ENCODE measurements at places on chromosomes 3 and 15.

DNA sequence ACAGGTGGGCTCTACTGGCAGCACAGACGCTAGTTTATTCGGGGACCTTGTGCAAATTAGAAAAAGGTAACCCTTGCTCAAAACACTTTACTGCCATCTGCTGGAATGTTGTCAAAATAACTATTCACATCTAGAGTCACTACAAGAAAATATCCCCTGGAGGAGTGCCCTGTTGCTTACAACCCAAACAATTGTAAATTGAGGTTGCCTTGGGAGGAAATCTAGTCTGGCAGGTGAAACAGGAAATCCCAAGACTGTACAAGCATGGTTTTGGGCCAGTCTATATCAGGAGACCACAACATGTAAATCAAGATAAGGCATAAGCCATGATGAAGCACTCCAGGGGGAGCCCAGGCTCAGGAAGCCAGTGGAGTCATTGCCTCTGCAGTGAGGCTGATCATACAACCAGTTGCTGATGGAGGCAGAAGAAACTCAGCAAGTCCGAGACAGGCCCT, 136.8 kb upstream of the ACP3 start:
- DNase-seq = peak; percentile 13

DNA sequence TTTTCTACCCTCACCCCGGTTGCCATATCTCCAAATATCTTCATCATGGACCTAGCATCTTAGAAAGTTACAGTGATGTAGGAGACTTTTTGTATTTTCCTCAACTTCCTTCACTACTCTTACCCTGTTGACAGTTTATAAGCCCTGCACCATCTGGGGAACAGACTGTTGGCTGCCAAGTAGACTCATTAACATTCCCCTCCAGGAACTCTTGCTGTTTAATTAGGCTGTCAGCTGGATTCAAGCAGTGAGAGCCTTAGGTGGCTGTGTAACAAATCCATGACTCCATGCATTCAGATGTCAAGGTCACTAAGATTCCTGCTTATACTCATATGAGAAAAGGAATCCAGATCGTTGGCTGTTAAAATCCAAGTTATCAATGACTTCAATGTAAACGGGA, 198.3 kb downstream of the NAALADL2 start:
- no peak for DNase-seq

GRCh38 chr3:81003008-81003645, 758.3 kb downstream of the GBE1 start:
- DNase-seq = no peak

DNA sequence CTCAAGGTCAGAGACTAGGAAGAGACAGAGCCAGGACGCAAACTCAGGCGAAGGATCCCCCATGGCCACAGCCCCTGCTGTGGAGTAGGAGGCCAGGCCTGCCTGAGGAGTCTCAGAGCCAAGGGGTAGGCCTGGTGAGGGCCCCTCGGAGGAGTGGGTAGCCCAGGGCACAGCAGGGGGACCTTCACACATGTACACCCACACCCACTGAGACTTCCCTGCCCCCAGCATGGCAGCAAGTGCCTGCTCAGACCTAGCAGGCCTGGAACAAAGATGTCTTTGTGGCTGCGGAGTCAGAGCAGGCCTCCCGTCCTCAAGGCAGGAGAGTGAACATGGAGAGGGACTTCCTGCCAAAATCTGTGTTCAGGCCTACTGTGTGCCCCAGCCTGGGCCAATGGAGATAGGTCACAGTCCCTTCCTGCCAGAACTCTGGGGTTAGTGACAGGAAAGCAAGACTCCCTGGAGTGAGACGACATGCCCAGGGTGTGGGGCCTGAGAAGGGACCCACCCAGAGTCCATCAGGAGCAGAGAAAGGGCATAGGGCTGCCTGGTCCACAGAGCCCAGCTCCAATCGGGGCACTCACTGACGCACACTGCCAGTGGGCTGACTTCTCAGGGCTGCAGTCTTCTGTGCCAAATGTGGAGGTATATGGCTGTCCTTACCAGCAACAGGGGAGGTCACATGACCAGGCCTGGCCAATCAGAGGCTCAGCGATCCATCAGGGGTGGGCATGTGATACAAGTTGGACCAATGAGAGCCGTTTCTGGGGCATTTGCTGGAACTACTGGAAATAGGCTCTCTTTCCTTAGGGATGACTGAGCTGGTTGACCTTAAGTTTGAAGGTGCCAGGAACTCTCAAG, 2.3 kb downstream of the GRIP2 start:
- no peak for DNase-seq

GRCh38 chr3:188749010-188749617, 422.7 kb upstream of the TPRG1 start:
- peak; percentile 25 for DNase-seq

DNA sequence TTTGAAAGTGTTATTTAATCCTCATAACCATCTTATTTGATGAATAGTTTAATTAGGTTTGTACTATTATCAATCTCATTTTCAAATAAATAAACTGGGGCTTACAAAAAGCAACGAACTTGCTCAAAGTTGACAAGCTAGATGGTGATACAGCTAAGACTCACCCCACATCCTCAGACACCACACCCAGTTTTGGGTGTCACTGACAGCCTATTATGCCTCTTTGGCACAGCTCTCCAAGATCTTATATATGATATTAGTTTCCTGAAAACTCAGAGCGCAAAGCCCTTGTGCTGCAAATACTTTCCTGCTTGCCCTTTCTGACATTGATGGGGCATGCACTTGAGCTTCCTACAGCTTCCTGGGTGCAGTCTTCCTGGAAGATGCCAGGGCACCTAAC, 223.4 kb upstream of the GADL1 start:
- DNase-seq = no peak

- no peak for DNase-seq
These were observed 29.6 kb upstream of the SELENOK start for GRCh38 chr3:53921296-53921695.

DNA sequence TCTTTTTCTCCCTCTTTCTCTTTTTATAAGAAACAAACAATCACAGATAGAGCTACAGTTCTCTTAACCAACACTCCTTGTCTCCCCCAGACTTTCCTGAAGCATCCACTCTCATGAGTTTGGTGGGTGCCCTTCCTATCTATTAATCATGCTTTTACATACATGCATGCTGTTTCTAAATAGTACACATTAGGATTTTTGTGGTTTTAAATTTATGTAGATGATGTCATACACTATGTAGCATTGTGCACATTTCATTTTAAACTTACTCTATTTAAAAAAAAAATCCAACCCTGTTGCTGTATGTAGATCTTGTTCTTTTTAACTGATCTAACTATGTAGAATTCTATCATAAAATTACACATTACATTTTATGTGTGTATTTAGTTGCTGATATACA, 104.3 kb upstream of the MRPS22 start:
- DNase-seq = no peak

GRCh38 chr3:30641416-30642251, 35.2 kb downstream of the TGFBR2 start:
- no peak for DNase-seq

- no peak for DNase-seq
These were observed 17.9 kb downstream of the KCNMB3 start for GRCh38 chr3:179233043-179233442.

DNA sequence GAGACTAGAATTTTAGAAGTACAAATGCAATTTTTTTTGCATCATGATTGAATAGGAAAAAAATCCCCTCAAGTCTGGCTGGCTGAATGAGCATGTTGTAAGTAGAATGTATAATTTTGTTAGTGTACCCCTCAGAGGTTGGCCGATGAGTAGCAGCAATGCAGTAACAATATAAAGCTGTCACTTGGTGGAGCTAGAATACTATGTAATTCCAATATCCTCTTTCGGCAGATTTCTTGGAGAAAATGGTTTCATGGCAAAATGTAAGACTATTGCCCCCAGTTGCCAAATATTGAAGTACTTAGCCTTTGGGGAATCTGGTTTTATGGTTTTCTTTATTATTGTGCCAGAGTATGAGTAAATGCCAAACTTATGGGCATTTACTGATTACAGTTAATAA, 39.8 kb upstream of the SGO1 start:
- DNase-seq = no peak

- no peak for DNase-seq
These were observed 7.6 kb downstream of the SCG3 start for GRCh38 chr15:51688863-51689262.

DNA sequence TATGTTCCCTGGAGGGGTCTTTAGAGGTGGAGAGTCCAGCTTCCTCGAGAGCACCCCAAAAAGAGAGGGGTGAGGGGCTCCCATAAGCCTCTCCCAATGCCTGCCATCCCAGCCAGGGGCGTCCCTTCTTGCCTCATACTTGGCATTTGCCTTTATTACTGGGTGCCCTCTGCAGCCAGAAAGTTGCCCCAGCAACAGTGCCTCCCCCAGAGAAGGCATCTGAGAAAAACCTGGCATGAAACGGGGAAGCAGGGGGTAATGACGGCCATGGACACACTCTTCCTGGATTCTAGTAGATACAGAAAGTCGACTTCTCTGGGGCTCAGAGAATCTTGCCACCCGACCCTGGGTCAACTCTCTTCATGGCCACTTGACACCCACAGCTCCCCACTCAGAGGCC, 90.1 kb downstream of the PCSK6 start:
- DNase-seq = no peak

GRCh38 chr15:62666046-62666445, 376.5 kb upstream of the TPM1 start:
- no peak for DNase-seq

- DNase-seq = no peak
These were observed 182.2 kb downstream of the WDR76 start for GRCh38 chr15:44009038-44009437.

DNA sequence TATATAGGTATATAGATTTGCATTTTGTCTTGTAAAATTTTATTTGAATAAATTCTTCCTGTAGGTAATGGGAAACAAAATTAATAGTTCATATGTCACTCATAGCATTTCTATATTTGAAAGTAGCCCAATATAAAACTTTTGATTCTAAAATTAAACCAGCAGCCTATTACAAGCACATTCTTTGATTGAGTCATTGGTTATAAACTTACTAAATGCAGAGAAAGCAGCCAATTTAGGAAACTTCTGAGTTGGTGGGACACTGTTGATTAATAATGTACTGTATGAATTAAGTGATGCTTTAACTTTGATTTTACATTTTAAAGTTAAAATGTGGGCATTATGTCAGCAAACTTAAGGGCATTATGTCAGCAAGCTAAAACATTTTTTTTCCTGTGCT, 34.5 kb downstream of the NR1D2 start:
- DNase-seq = no peak

DNA sequence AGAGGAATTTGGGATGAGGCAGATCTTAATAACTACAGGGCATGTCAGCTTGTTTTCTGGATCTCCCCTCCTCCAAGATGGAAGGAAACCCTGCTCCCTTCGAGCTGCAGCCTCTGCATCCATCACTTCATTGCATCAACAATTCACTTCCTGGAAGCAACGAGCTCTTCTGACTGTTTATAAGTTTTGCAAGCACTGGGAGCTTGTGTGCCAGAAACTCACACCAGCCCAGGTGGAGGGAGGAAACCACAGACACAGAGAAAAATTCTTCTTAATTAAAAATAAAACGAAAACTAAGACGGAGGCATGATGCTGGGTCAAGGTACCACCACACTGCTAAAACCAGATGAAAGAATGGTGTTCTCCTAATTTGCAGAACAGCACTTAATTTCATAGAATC, 10.6 kb downstream of the LRIG1 start:
- DNase-seq = no peak

GRCh38 chr3:100500320-100500880, 8.0 kb downstream of the TMEM45A start:
- no peak for DNase-seq

DNA sequence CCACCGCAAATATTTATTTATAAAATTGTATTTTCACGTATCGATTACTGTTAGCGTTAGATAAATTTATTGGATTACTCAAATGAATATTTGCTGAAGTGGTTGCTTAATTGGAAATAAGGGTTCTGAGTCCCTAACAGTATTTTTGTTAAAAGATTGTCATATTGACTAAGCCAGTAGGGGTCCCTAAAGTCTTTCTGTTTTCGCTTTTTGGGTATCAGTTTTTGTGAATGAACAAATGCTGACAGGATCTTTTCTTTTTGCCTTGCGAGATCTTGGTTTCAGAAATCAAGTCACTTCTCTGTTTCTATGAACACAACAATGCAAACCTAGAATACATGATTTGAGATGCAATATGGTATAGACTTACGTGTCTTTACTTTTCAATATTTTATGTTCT, 7.1 kb downstream of the RAD51 start:
- DNase-seq = no peak

DNA sequence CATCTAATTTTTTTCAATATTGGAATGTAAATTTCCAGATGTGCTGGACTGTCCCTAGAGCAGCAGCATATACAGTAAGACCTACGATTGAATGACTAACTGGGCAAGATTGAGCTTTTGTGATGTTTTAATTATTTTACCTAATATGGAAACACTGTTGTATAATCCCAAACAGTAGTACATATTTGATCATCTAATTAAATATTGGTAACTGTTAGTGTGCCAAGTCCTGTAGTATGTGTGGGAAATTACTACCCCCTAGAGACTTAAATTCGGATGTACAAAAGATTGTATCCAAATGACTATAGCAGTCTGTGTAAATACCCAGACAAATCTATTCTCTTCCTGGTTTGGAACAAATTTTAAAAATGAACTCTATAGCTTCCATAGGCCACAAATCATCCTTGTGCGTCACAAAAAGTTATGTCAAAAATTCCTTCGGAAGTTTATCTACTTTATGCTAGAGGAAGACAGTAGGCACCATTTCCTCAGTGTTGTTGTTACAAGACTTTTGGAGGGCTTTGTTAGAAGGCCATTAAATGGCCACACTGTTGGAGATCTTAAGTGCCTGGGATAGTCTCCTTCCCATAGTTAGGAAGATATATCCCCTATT, 41.6 kb downstream of the NKIRAS1 start:
- DNase-seq = no peak

- DNase-seq = no peak
These were observed 158.0 kb downstream of the CTNNB1 start for GRCh38 chr3:41357271-41357670.

- peak; percentile 99 for DNase-seq
These were observed 132.6 kb upstream of the COL8A1 start for GRCh38 chr3:99505646-99506269.

DNA sequence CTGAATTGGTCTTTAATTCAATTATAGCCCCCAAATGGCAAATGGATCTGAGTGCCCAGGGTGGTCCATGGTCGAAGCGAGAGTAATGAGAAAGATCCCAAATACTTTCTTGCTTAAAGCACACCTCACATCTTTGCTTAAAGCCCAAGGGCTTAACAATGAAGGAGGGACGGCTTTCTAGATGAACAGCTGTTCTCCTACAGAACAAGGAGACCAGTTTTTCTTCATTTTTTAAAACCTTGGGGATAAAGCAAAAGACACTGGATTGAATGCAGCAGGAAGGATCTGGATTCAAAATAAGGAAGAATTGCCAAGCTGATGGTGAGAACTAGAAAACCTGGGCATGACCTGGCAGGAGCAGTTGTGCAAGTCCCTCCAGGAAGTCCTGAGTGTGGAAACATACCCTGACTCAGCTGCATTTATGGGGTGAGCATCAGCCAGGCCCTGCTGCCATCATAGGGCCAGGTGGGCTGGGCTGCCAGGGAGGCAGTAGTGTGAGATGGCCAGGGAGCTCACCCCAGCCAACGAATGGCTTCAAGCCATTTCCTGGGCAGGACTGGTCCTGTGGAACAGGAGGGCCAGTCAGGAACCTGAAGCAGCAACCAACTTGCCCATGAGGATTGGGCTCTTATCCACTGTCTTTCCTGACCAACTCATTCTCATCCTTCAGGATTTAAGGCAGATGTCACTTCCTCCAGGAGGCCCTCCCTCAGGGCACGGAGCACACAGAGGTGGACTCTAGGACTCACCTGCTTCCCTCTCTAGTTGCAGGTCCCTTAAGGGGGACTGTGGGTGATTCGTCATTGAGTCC, 18.4 kb upstream of the RHCG start:
- DNase-seq = no peak
